ENCODE measurements at places on chromosomes 11 and 22.

DNA sequence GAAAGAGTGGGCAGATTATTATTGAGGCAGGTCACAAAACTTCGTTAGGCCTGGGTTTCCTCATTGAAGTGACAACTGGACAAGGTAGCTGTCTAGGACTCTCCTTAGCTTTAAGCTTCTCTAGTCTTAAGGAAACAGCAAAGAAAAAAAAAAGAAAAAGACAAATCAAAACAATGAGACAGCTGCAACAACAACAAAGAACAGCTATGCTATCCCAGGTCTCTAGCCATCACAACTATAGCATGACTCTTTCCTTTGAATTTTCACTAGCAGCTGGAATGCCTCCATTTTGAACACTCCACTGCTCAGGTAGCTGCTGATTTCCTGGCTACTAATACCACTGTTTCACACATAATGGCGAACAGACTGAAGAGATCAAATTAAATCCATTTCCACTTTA is 302.4 kb upstream of the SORL1-AS1 start:
- DNase-seq: no peak

GRCh38 chr22:38696606-38697424 is 3.9 kb downstream of the JOSD1 start:
- peak; percentile 26 for DNase-seq

- DNase-seq: no peak
Measured at GRCh38 chr11:129144256-129144655, 47.9 kb downstream of the ARHGAP32 start.

DNA sequence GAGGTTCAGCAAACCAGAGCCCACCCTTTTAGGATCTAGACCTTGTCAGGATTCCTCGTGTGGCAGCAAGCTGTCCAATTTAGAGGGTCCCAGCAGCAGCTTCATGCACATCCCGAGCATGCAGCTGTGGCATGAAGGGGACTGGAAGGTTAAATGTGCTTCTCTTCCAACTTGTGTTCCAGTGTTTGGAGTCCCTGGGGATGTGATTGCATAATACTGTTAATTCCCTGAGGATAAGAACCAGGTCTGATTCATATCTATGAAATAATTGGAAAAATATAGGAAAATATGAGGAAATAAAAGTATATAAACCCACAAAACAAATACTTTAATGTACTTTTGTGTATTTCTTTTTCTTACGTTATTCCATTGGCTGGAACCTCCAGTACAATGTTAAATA is 130.5 kb downstream of the MORC2 start:
- DNase-seq: no peak

DNA sequence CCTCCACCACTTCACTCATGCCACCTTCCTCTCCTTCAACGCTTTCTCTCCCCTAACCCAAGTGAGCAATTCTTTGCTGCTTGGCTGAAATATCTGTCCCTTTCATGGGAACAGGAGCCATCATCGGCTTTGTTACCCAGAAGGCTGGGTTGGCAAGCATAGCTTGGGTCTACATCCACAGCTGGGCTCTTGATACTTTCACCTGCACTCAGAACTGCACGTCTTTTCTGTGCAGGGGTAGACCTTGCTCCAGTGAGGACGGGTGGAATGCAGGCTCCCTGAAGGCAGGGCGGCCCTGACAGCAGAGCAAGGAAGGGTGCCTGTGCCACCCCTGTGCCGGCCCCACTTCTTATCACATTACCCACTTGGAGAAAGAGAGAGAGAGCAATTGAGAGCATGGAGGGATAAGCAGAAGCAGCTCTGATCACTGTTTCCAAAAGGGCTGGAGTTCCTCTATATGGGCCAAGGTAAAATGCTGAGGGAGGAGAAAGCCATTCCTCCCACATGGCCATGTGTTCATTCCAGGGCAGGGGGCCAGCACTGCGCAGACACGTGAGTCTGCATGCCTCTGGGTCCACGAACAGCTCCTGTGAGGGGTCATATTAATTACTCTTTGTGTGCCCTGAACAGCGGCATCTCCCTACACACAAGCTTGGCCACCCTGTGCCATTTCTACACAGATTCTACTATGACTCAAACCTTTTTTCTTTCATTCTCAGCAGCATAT is 181.8 kb downstream of the BUD13 start:
- no peak for DNase-seq

DNA sequence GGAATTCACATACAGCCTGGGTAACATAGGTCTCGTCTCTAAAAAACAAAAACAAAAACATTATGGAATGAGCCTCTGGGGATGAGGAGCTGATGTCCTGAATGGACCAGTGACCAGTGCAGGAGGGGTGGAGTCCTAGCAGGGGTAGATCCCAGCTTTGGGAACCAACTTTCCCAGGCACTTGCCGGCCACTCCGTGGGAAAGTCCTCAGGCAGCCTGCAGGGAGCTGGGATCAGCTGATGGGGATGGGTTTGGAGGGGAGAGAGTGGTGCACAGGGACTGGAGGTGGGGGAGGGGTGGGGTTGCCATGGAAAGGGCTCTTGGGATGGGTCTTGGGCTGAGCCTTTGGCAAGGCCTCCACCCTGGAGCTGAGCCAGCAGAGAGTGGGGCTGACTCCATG is 19.1 kb downstream of the MGAT3 start:
- no peak for DNase-seq

DNA sequence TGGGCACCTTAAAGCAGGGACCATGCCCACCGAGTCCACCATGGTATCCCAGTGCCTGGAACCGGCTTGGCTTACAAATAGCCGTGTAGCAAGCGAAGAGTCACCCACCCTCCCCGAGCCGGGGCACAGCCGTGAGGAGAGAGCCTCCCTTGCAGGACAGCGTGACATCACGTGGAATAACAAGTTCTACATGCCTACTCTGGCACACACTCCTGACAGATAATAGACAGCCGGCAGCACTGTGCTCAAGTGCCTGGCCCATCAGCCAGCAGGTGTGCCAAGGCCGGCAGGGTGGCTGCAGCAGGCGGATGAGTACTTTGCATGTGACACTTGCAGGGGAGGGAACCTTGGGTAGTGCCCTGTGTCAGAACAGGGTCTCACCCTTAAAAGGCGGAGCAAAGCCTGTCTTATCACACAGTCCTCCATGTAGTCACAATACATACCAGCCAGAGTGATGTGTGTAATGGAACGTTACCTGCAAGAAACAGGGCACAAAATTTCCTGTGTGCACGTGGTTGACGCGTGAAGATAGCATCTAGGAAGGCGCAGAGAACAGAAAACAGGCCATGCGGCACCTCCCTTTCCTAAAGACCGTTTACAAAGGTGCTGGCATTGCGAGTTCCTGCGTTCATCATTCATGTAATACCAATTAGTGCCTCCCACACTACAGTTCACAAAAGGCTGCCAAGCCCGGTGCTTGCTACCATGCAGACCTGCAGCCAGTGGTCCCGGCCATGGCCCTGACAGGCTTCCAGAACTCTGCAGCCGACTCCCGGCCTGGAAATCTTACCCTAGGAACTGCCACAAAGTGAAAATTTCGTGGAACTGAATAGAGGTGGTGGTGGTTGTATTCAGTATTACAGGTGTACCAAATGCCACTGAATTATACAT is 16.4 kb downstream of the TOM1 start:
- DNase-seq: no peak

DNA sequence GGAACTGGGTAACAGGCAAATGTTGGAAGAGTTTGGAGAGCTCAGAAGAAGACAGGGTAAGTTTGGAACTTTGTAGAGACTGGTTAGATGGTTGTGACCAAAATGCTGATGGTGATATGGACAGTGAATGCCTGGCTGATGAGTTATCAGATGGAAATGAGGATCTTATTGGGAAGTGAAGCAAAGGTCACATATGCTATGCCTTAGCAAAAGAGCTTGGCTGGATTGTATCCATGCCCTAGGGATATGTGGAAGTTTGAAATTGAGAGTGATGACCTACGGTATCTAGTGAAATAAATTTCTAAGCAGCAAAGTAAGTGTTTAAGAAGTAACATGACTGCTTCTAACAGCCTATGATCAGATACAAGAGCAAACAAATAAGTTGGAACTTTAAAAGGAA is 17.8 kb downstream of the BBOX1 start:
- DNase-seq: no peak

- no peak for DNase-seq
Measured at GRCh38 chr11:133697603-133698180, 147.6 kb downstream of the SPATA19 start.

GRCh38 chr22:50483977-50484853 is 2.4 kb upstream of the MIOX start:
- no peak for DNase-seq

- no peak for DNase-seq
Measured at GRCh38 chr11:69470793-69471728, 10.4 kb upstream of the LINC01488 start.

- no peak for DNase-seq
Measured at GRCh38 chr22:46812034-46812605, 49.7 kb downstream of the TBC1D22A start.

DNA sequence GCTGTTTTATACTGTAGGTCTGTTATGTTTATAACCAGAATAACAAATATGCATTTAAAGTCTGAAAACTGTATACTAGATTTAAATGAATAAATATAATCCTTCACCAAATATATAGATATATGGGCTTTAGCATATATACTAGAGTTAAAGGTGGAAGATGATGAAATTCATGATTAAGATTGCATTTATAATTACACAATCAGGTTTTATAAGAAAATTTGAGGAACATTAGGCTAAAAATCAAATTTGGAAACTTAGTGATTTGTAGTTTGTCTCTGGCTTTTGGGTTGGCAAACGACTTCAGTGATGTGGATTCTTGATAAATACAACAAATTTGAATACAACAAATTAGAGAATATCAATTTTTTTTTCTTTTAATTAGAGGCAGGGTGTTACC is 10.0 kb downstream of the BCL2L13 start:
- no peak for DNase-seq

DNA sequence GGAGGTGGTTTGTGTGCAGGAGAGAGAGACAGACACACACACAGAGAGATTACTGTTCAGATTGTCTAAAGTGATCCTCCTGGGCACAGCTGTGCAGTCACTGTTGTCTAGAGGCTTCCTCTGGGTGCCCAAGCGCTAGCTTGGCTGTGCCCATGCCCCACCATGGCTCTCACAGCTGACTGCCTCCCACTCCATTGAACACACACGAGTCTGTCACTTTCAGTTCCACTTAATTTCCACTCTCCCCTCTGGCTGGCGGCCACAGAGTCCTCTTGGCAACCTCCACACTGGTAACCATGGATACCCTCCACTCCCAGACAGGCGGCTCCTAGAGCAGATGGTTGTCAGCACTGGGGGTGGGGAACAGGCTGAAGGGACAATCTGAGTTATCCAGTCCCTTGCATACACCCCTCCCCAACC is 29.1 kb downstream of the MAP6 start:
- no peak for DNase-seq

GRCh38 chr11:29679996-29680395 is 336.8 kb downstream of the KCNA4 start:
- DNase-seq: no peak

DNA sequence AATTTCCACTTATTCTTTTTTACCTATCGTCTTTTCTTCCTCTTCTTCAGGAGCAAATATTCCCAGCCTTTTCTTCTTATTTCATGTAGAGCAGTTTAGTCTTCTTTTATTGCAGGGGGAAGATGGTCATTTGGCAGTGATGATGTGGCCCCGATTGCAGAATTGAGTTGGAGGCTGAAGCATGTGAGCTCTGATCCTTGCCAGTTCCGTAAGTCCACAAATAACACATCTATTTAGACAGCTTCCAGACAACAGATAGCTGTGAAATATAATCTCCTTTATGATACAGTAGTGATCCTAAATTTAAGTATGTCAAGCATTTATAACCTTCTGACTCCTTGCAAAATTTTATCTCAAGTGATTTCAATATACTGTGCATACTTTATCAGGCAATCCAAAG is 27.5 kb downstream of the REXO2 start:
- no peak for DNase-seq

GRCh38 chr11:3093281-3094191 is 36.3 kb upstream of the CARS1 start:
- no peak for DNase-seq

- no peak for DNase-seq
Measured at GRCh38 chr11:78080818-78081495, 1.3 kb upstream of the NDUFC2 start.

GRCh38 chr11:3004481-3004880 is 12.4 kb upstream of the NAP1L4 start:
- DNase-seq: no peak

DNA sequence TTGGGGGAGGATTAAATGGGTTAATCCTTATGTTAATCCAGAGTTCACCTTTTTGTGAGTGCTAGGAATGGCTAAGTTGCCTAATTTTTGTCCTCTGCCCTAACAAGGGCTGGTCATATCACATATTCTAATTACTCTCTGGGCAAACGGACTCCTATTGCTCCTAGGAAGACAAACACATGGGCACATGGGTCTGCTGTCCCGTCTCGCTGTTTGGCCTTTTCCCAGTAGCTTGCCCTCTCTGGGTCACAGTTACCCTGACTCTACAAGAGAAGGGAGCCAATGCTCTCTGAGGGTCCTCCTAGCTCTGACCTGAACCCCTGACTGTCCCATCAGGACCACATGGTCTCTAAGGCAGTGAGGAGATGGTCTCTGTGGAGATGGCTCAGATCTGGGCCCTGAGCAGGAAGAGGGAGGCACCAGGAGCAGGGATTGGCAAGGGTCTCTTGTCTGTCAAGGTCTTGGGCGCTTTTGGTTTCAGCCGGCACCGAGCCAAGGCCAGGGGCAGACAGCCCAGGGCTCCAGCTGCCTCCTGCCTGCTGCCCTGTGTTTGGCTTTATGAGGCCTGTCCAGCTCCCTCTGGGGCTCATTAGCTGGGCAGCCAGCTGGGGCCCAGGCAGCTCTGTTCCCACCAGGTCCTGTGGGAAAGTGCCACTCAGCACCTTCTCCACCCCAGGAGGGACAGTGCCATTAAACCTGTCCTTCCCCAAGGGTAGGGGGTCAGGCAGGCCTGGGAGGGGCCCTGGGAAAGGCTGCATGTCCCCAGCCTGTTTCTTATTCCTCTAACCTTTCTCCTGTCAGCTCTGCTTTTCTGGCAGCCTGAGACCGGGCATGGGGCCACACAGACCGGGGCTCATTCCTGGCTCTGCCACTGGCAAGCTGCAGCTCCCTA is 559.9 kb downstream of the MN1 start:
- DNase-seq: no peak

DNA sequence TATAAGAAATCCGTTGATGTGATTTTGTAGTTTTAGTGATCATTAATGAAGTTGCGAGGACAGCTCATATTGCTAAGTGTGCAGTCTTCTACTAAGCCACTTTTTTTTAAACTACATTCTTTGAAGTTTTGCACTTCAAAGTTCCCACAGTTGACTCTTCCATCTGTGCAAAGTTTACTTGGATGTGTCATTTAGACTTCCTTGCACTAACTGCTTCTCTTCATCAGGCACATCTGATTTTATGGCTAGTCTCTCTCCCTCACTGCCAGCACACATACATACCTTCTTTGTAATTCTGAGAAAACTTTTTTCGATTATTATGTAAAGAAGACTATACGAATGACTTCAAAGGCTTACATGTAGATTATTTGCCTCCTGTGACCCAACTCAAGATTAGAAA is 250.0 kb downstream of the DYNC2H1 start:
- DNase-seq: no peak

- DNase-seq: no peak
Measured at GRCh38 chr22:22878801-22879674, 8.6 kb upstream of the IGLL5 start.

- DNase-seq: no peak
Measured at GRCh38 chr11:118916842-118917388, 8.8 kb downstream of the BCL9L start.

GRCh38 chr11:120715239-120715638 is 203.7 kb downstream of the GRIK4 start:
- no peak for DNase-seq

Measured in stimulated activated CD4-positive, alpha-beta T cell treated with anti-CD3 and anti-CD28 coated beads, Interleukin-4, amount 100 ng/mL, for 1 hour (primary cell).